ENCODE measurements at places on chromosomes 7 and 10. TPM values are rescaled to one million over a fixed set of nuclear protein-coding genes. Genes with fewer than 3 reads are reported as not detected.

DNA sequence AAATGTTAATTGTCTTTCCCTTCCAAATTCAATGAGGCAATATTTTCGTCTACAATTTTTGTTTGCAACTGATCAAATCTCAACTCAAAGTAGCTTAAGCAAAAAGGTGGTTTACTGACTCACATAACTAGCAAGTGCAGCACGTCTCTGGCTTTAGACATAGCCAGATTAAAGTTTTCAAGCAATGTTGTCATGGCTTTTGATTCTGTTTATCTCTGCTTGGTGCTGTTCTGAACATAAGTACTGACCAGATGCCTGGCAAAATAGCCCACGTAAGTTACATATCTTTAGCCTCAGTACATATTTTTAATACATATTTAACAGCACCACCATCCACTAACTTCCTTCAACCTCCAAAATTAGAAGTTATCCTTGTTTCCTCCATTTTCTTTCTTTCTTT, 877.9 kb downstream of the KCNMA1 start:
- DNase-seq, result no peak

DNA sequence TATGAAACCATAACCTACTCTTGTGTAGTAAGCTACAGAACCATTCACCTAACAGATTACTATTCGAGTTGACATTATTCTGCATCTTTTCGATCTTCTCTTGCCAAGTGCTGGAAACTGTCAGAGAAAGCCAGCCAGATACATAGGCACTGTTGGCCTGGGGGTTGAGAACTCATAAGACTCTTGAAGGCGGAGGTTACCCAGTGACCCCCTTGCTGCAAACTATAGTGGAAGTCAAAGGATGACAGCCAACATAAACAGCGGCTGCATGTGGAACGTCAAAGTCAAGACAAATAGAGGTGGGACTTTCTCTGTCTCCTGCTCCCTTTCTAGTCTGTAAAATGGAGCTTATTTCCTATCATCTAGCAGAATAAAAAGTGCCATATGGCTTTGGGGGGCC, 394.2 kb downstream of the LRMDA start:
- no peak for DNase-seq

DNA sequence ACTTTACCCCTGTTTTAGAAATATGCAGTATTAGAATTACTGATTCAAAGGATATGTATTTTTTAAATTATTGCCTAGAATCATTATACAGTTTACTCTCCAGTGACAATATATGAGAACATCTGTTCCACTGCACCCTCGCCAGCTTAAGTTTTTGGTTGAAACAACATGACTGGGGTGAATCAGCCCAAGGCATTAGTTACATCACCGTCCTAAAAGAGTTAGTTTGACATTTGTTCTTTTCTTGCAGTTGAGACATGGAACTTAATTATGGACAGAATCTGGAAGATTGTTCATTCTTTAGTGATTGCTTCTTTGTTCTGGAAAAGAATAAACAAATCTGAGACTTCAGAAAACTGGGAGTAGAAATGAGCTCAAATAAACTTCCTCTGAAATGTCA, 167.3 kb upstream of the DKK1 start:
- no peak for DNase-seq

DNA sequence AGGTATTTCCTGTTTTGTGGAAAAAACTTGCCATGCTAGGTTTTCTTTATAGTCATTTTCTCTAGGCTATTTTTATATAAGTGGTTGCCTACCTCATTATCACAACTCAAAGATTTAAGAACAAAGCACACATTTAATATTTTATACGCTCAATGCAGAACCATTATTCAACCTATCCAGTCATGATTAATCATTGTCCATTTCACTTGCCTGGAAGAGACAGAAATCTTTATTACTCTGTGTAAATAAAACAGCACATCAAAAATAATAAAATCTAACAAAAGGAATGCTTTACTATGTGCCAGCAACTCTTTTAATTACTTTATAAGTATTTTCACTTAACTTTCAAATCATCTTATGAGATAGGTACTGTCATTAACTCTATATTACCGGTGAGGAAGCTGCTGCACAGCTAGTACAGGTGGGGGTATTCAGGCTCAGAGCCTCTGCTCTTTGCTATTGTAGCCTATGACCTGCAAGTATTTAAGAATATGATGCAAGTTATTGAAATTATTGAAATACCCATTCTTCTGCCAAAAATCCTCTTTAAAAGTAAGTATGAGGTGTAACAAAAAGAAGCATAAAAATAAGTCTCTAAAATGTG, 16.4 kb upstream of the TAS2R16 start:
- DNase-seq, result no peak

DNA sequence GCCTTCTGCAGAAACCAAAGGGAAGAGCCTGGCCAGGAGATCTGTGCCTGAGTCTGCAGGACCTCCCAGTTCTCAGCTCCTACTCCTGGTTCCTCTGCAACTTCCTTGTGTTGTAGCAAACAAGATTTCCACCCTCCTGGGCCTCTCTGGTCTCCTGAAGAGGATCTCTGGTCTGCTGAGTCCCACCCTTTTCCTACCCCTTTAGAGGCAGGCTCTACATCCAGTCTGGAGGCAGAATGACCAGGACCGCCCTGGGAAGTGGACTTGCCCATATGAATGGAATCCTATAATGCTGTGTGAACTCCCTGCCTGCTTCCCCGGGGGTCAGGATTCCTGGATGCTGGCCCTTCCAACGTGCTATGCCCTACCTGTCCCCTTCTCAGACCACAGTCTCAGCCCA, 3.2 kb downstream of the DENND2A start:
- DNase-seq, result no peak

DNA sequence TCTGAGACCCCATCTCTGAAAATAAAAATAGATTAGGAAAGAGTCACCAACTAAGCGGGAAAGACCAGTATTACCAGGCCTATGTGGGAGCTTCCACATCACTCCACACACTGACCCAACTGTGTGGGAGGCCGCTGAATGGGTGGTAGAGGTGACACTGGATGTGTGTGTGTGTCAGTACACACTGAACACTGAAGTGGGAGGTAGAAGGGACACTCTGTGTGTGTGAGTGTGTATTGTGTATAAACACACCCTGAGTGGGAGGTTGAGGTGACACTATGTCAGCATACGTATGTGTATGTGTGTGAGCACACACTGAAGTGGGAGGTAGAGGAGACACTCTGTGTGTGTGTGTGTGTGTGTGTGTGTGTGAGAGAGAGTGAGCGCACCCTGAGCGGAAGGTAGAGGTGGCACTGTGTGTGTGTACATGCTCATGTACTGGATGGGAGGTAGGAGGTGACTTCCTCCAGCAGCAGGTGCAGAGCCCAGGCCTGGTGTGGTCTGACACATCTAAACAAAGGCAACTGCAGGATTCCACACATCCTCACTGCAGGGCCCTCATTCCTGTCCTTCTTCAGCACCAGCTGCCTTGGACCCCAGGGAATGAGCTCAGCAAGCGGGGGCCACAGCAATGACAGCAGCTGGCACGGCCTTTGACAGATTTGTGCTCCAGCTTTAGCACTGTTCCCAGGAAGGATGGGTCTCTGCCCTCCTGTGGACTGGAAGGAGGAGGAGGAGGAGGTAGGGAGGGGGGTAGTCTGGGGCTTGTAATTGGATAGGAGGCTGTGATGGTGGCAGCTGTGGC, 26.5 kb upstream of the RBM20 start:
- no peak for DNase-seq

- DNase-seq, result no peak
Observed at GRCh38 chr10:22849077-22849805, 78.6 kb upstream of the ARMC3 start.

- DNase-seq, result no peak
Observed at GRCh38 chr10:20778008-20778757, 118.9 kb downstream of the NEBL start.

PON3 gene
- 60.0 TPM for total RNA-seq

Data from liver (tissue), 10 donors.